ENCODE measurements at places on chromosomes 5 and 9.

DNA sequence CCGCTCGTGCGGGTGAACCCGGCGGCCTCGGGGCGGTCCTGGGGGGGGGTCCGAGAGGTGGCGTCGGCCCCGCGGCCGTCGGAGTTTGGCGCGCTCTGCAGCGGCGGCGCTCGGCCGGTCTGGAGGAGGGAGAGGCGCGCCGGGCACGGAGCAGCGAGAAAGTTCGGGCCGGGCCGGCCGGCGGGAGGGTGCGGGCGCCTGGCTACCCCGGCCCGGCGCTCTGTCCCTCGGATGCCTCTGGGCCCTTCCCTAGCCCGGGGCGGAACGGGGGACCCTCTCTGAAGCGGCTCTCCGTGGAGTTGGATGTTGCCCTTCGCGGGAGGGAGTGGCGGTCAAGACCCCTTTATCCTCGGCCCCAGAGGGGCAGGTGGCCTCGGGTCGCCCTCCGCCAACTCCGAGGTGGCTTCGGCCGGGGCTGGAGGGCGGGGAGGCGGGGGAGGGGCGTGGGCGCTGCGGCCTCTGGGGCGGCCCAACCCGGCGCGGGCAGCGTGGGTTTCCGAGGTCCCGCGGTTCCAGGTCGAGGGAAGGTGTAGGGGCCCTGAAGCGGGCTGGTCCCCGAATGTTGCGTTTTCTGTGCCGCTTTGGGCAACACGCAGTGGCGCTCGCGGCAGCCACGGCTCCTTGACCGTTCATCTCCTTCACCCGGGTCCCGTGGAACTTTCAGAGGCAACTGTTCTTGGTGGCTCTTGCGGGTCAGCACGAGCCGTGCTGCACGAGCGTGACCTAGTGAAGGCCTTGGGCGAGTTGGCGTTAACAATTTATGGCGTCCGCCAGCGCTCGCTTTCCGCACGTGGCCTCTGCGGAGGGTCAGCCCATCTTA lies 290.5 kb downstream of the DOCK8 start:
- DNase-seq, result no peak

DNA sequence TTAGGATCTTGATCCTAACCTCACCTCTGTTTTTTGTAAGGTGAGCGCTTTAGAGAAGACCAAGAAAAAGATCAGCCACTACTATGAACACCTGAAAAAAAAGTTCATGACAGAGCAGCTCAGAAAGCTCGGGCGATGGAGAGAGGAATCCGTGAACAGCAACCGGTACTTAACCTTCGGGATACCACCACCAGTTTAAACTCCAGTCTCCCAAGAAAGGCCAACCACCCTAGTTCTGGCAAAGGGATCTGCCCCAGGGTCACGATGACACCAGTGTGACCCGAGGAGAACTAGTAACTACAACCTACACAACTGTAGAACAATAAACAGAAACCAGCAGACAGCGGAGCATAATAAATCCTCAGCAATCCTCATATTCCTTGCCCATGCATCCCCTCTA lies 8.5 kb downstream of the C5orf52 start:
- DNase-seq, result no peak

DNA sequence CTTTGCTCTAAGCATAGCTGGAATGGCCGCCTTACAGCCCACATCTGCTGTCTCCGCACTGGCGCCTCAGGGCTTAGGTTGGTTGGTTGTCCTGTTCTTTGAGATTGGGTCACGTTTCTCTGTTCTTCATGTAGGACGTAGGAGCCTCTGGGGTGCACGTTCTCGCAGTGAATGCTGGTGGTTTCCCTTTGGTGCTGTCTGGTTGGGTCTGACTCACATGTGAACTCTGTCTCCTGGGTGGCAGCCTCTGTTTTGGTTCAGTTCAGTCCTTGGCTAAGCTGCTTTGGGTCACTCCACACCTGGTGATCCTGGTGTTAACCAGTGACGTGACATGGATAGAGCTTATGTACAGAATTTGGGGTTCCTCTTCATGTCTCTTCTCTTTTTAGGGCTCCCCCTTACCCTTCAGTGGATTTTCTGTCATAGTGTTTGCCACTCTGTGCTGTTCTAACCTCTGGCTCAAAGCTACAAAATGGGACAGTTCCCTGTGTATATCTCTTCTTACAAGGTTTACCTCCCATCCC lies 12.6 kb upstream of the LPCAT1 start:
- no peak for DNase-seq

GRCh38 chr5:38556599-38557307 lies at the start of gene LIFR:
Gene LIFR, minus strand, starts transcription at chr5:38556646. Its CDS starts 25,999 bp downstream, at chr5:38530647.
- DNase-seq, result peak; percentile 65
